ENCODE measurements at places on chromosomes 1 and 21.

GRCh38 chr1:234950598-234950997 is 178.0 kb downstream of the TOMM20 start:
- DNase-seq, result no peak

DNA sequence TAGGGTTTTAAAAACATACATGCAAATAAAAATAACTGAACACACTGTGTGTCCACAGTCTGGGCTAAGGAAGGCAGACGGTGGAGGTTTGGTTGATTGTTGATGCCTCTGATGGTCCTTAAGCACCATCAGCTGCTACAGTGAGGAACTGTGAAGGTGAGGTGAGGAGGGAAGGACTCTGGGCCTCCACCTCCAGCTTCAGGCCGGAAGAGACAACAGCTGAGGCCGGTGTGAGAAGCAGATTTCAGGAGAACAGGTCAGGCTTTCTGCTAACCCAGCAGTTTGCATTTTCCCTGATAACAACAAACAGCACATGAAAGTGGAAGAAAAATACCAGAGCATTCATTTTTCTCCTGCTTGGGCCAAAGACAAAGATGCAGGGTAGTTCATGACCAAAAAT is 189.9 kb upstream of the AJAP1 start:
- no peak for DNase-seq

- no peak for DNase-seq
Observed at GRCh38 chr1:179589509-179589908, 2.1 kb upstream of the TDRD5 start.

DNA sequence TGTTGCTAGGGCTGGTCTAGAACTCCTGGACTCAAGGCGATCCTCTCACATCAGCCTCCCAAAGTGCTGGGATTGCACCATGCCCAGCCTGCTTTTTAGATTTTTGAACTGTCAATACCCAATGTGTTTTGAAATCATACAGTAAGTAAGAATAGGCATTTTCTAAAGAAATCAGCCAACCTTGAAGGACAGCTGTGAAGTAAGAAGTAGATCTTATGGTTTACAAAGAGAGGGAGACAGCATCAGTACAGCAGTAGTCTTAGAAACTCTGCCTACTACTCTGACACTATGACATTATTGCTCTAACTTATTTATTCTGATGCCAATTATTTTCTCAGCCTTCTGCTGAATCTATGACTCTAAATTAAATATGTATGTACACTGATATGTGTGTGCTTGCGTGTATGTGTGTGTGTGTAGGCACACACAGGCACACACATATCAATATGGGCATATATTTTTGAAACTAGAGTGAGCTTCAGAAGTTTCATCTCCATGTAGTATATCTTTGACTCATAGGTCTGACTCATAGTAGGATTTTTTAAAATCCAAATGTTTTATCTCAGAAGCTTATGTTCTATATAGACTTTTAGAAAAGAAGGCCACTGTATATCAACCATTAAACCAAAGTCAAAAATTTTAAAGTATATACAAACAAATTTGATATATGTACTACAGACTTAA is 140.4 kb downstream of the COL24A1 start:
- DNase-seq, result no peak

- no peak for DNase-seq
Observed at GRCh38 chr1:43512681-43513080, 18.0 kb upstream of the PTPRF start.

DNA sequence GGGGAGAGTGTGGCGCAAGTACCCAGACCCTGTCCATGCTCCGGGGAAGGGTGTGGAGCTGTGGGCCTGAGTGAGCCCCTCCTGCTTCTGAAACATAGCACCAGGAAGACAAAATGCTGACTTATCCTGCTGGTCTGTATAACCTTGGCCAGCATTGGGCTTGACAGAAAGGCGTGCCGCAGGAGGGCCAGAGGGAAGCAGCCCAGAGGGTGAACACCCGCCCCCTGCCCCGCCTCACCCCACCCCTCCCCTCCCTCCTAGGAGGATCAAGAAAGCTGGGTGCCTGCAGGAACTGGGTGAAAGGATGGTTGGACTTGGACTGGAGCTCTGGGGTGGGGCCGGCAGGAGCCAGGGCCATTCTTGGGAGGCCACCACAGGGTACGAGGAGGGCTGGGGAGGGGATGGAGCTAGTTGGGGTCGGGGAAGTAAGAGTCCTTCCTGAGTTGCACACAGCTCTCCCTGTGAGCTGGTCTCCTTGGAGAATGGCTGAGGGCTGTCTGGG is 27.1 kb downstream of the PTPRF start:
- DNase-seq, result no peak

DNA sequence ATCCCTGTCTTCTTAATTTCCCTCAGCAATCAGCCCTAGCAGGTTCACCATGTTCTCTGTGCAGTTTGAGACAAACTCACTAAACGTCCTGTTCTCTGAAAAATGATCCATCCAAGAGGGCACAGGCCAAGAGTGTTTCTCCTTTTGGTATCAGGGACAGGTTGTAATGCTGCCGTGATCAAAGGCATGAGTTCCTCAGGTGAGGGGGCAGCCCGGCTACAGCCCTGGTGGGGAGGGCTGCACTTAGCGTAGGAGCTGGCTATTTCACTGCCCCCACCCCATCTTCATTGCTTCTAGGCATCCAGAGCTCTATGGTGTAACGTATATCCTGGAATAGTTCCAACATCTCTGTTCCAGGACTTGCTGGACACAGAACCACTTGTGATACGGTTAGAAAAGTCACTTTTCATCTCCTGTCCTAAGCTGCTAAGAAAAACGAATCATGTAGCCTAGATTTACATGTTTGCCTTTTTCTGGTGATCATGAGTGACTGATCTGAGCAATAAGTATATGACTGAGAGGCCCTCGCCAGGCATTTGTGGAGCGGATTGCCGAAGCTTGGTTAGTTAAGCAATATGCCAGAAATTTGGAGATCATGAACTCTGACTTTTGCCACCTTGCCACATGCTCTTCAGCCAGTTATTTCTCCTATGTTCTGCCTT is 41.1 kb upstream of the SRP9 start:
- DNase-seq, result no peak

- DNase-seq, result no peak
Observed at GRCh38 chr1:178870221-178870620, 656 bp downstream of the ANGPTL1 start.

Measured in stromal cell of bone marrow (primary cell).